ENCODE measurements at places on chromosomes 12 and 14. TPM values are rescaled to one million over a fixed set of nuclear protein-coding genes. Genes with fewer than 3 reads are reported as not detected.

The BEST3 gene
- 0.52 TPM for polyA plus RNA-seq

The KLRK1 gene
- 1.2 TPM for polyA plus RNA-seq

DNA sequence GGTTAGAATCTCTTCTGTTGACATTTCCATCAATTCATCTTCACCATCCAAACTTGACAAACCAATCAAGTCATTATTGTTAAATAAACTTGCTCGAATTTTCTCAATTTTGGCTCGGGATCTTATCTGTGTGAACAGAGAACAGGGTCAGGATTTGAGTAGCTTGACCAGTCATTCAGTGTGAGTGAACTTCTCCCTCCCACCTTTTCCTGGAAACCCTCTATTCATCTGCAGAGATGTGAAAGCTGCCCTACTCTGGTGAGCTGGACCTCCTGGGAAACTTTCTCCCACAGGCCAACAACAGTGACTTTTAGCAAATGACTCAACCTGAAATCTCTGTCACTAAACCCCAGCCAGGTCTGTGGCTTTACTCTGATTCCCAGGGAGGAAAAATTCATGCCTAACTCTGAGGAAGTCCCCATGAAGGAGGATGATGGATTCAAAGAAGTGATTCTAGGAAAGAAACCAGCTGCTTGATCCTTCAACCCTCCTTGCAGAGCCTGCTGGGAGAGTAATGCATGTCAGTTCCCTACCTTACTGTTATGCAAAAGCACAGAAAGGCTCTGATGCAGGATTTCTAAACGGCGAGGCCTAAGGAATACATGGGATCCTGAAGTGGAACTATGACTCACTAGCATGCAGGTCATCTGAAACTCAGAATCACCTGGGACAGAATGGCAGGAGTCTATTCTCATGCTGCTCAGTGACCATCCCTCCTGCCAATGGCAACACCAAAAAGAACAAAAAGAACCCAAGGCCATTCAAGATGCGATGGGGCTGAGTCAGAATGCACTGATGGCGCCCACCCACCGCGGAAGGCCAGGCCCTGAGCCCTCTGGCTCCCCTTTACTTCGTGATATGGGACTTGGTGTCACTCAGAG is 58.0 kb downstream of the TRAFD1 start:
- DNase-seq: no peak

GRCh38 chr14:59117754-59118528 is 70.5 kb upstream of the DAAM1 start:
- DNase-seq: no peak

GRCh38 chr14:60585676-60586075 is 63.6 kb downstream of the SIX1 start:
- no peak for DNase-seq

DNA sequence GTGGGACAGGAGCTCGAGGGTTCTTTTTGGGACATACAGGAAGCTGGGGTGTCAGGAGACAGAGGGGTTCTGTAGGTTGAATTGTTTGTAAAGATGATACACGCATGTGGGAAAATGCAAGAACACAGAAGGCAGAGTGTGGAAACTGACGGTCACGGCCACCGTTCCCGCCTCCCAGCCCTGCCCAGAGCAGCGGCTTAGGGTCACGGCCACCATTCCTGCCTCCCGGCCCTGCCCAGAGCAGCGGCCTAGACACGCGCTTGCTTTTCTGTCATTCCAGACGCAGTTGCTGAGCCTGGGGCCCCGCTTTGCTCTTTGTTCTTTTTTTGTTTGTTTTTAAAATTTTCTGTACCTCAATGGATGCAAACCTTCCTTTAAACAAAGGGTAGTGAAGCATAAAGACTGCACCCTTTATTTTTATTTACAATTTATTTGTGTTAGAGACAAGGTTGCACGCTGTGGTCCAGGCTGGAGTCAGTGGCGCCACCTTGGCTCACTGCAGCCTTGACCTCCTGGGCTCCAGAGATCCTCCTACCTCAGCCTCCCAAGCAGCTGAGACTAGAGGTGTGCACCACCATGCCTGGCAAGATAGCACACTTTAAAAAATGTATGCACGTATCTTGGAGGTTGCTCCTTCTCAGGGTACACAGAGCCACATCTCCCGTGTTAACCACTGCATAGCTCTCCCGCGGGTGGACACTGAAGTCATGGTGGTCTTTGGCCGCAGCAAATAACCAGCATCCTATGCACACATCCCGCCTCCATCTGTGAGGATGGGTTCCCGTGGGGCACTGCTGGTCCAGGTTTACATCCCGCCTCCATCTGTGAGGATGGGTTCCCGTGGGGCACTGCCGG is 142.3 kb downstream of the ADGRD1 start:
- DNase-seq: no peak

GRCh38 chr12:125340791-125341190 is 275.6 kb downstream of the AACS start:
- no peak for DNase-seq

DNA sequence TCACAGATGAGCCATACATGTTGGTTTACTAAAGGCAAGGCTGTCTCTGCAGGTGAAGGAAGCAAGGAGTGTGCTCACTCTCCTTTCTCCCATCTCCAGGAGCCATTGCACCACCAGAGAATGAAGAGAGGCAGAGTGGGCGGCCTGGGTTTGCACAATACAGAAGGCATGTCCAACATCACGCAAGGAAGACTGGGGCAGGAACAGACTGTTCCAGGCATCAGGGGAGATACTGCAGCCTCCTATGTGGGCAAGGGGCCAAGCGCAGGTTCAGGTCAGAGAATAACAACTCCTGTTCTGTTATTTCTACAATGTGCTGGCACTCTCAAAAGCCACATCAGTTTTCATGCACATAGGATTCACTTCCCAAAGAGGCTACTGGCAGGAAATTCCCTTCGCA is 1.7 kb upstream of the TMEM229B start:
- DNase-seq: no peak

GRCh38 chr12:95970905-95971304 is 25.2 kb downstream of the HAL start:
- no peak for DNase-seq

DNA sequence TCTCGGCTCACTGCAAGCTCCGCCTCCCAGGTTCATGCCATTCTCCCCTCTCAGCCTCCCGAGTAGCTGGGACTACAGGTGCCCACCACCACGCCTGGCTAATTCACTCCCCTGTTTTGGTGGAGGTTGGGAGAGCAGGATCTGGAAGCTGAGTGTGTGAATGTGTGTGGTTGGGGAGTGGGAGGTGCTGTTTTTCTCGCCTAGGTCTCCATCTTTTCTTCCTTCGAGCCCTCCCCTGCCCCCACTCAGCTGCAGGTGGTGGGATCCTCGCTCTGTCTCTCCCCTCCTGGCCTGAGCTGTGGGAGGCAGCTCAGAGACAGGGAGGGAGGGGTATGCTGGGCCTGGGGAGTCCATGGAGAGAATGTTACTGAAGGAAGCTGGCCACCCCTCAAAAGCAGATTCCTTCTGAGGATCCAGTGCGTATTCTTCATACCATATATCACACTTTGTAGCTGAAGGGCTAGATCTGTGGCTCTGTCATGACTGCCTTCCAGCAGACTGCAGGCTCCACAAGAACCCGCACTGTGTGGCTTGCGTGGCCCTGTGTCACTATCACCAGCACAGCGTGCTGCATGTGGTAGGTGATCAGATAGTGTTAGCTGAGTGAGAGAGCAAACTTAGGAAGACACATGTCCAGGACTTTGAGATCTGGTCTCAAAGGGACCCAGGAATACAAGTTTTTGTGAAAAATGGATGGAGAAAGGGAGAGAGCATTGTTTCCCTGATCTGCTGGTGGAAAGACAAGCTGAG is 2.8 kb downstream of the KRT83 start:
- no peak for DNase-seq

All from right renal pelvis (tissue), 4 donors.